ENCODE measurements at places on chromosomes 6 and 20.
A peak's percentile ranks its signal among the peaks of the same experiment; 100 is the strongest.

DNA sequence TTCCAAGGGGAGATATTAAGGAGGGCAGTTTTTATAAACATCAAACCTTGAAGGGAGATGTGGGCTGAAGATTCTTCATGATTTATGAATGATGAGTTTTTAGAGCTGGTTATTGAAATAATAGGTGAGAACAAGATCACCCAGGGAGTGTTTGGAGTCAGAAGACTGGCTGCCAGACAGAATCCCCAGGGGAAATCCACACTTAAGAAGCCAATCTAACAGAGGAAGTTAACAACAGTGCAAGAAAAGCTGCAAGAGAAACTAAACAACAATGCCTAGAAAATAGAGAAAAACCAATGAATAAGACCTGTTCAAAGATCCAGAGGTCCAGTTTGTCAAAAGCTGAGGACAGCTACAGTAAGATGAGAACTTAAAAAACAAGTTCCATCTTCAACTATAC, 167.9 kb upstream of the MAN1A1 start:
- no peak for DNase-seq

DNA sequence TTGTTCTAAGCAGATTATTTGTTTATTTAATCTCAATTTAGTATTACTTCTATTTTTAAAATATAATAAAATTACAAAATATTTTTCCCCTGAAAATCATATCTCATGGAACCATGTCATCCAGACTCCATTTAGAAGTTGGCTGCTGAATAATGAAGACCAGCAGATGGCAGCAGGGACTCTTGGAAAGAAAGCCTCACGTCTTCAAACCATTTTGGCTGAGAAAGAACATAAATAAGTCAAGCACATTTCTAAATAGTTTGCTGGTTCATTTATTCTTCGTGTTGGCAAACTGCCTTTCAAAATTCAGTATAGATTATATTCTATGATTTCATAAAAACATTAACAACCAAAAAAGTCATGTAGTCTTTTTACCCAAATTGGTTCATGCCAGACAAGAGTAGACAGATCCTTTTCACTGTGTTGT, 71.7 kb downstream of the RCAN2 start:
- DNase-seq, result peak; percentile 60

DNA sequence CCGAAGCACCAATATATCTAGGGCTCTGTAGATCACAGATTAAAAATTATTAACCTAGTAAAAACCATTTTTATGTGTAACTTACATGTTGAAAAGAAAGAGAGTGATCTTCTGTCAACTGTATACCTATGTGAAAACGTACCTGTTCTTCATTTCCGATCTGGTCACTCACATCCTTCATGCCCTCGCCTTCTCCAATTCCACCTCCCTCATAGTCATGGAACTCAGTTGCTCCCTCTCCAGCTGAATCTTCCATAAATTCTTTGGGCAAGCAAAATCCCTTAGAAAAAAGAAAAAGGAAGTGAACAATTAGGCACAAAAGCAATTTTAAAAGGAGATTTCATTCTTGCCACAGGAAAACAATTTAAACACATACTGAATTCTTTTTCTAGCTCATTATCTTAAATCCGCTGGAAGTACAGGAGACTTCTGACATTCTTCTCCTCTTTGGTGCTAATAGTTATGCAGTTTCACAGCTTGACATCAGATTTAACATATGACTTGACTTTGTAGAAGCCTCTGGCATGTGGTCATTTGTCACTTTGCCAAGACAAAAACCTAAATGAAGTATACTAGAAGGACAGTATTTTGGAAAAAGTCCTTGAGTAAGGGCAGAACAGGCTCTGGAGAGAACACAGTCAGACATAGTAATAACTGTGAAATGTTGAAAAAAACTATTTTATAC, 29.5 kb upstream of the LYRM2 start:
- no peak for DNase-seq

DNA sequence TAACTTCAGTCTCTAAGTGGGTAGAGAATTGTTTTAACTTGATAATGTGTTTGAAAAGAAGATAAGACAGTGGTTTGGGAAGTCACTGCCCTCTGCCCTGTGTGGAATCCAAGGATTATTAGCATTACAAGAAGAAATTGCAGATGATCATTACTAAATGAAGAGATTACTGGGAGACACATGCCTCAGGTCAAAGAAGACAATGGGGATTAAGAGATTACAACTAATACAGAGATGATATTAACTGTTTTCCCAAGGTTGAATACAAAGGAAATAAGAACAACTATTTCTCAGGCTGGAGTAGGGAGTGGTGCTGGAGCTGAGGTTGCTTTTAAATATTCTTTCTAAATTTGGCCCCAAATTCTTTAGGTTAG, 166.0 kb downstream of the TRMT11 start:
- no peak for DNase-seq

DNA sequence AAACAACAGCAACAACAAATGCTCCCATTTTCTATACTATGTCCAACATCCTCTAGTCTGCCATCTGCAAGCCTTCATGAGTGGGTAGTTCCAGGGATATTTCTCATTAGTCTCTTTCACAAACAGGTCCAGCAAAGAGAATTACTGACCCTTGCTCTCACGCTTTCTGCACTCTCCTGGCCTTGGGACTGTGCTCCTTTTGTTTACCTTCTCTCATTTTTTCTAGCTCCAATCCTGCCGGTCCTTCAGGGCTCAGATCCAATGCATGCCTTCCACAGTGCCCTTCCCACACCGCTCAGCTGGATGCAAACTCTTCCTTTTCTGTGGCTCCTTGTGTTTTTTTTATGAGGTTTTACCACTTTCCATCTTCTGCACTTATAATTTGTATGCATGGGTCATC, 47.2 kb downstream of the ADTRP start:
- no peak for DNase-seq

GRCh38 chr20:63315731-63316491, 22.9 kb downstream of the COL20A1 start:
- no peak for DNase-seq

- no peak for DNase-seq
Observed at GRCh38 chr6:137227871-137228302, 8.7 kb upstream of the IFNGR1 start.

DNA sequence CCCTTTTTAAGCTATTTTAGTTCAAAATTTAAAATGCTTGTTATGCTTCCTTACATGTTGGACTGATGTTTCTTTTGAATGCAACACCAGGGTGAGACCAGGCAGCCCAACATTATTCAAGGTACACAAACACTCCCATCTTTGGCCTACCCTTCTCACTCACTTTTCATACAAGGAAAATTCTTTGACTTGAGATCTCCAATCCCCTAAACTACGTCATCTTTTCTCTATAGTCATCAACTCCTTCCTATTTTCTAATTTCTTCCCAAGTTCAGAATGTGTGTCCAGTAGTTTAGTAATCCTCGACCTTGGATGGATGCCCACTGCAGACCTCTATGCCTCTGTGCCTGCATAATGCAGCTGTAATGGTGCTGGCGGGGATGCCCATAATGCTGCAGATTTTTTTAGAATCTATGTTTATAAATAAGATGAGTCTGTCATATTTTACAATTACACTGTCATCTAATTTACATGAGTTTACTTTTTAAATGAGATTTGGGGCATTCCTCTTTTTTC, 108.7 kb downstream of the ID4 start:
- no peak for DNase-seq

GRCh38 chr6:37205997-37206340, 36.0 kb downstream of the PIM1 start:
- no peak for DNase-seq

DNA sequence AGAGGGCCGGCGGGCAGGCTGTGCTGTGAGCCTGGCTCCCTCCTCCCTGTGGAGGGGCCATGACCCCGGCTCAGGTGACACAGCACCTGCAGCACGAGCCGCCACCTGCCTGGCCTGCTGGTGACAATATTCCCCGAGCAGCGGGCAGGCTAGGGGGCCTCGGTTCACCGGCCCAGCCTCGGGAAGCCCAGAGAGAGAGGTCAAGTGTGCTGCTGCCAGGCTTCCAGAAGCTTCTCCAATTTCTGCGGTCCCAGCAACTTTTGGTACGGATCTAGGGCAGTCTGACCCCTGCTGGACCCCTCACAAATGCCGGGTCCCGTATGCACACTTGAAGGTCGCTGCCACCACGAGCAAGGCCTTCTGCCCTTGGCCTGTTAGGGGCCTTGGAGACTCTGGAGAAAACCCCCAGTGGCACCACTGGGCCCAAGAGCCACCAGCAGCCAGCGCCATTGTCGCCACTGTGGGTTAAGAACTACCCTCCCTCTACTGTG, 38.6 kb upstream of the NOL4L start:
- DNase-seq, result no peak
